DMS 273 treated with DMSO at 0.1 percent for 48 hours (cell line): ENCODE measurements at places on chromosomes 6 and 20.

GRCh38 chr6:166906376-166907044 is 49.8 kb downstream of the RNASET2 start:
- no peak for DNase-seq

DNA sequence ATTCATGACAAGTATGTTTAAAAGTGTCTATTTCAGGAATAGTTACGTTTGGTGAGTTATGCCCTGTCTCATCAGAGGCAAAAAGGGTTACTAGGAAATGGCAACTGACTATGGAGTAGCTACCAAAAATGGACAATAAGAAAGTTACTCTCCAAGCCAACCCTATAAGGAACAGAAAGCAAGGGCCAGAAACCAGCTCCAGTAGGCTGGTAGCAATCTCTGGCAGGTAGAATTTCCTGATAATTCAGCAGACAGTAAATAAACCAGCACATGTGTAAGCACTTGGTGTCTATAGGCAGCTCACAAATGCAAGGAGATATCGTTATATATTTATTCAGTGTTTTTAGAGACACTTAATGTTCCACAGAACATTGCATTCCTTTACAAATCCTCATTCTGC is 20.3 kb downstream of the SOX4 start:
- DNase-seq, result no peak

DNA sequence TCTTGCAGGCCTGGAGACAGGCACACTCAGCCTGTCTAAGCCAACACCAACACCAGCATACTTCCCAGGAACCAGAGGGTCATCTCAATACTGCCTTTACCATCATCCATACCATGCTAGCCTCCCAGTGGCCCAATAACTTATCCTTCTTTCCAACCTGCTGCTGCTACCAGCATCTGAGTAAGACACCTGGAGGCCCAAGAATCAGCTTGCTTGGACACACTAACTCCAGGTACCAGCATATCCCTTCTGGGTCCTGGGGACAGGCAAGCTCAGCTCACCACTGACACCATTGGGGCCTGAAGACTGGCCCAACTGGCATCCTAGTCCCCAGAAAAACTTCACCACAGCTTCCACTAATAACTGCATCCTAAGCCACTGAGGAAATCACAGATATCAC is 205.3 kb downstream of the CD109 start:
- DNase-seq, result no peak

DNA sequence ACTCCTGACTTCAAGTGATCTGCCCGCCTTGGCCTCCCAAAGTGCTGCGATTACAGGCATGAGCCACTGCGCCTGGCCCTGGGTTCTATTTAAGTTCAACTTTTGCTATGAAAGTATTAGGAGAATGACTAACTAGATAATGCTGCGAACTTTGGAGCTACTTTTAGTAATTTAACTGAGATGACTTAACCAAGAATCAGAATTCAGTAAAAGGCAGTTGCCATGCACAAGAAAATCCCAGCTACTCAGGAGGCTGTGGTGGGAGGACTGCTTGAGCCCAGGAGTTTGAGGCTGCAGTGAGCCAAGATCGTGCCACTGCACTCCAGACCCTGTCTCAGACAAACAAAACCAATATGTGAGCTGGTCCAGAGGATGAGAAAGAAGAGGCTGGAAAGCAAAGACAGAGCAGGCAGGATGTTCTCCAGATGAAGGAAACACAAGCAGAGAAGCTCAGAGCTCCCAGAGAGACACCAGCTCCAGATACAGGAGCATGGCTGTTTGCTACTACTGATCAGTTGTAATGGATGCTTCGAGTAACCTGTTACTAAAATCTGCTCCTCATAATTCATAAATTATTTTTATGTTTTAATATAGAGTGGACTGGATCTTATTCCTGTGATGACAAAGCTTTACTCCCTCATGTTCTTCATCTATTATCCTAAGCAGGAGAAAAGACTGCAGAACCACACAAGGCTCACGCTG is 23.9 kb downstream of the ZNF217 start:
- no peak for DNase-seq

DNA sequence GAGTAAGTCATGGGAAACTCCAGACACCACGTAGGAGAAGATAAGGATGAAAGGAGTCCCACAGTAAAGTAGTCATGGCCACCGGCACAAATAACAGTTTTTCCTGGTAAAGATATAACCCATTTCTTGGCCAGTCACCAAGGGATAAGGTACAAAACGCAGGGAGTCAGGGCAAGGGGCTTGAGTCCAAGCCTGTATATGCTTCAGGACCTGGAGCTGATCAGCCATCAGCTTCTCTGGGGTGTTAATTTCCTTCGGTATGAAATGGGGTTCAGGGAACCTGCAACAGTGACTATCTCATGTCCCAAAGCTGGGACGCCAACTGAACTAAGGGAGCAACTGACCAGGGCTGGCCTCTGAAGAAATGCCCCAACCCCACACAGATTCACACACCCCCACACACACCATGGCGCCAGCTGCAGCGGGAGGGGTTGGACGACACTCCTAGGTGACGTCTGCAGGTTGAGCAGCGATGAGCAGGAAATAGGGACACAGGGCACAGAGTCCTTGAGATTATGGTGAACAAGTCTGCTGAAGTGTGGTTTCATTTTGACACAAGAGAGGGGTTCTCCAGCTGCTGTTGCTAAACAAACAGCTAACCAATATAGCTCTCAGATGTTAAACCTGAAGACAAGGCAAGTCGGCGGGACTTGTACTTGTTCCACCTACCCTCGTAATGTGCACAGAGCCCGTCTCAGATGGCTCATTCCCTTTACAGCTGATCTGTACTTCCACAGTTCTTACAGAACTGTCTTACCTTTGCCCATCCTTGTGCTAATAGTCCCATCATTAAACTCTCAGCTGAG is 7.4 kb upstream of the ADTRP start:
- DNase-seq, result no peak

DNA sequence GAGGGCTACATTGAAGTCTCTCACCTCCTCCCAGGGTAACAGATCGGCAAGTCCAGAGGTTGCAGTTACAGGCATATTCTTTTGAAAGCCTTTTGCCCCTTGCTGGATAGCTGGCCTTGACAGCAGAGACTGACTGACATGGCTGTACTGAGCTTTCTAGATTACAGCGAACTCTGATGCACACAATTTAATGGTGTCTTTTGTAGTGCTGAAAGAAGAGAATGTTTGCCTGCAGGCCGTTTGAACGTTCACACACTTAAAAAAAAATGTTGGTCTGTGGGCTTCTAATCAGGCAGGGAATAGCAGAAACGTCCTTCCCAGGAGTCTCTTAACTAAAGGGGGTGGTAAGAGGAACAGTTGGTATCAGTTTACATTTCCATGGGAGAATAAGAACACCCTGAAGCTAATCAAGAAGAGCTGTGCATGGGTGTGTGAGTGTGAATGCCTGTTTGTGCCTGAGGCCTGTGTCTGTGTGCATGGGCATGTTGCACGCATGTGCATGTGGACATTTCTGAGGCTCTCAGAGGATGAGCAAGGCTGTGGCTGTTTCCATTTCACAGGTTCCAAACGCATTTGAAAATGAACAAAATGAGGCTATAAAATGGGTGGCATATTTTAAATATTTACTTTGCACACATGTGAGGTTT is 213.9 kb upstream of the SSTR4 start:
- no peak for DNase-seq

DNA sequence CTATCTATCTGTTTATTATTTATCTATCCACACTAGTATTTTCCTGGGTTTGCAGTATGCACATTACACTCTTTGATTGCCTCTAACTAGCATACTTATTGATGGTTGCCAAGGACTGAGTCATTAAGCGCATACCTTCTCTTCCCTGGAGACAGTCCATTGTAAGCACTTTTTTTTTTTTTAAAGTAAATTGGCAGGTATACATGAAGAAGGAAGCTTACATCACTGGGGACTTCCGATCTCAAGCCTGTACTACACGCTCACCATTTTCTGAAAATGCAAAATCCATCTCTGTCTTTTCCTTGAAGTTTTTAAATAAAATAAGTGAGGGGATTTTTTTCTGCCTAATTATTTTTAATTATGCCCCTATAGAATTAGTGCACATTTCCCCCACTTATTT is 63.5 kb downstream of the HMGN3 start:
- DNase-seq, result no peak
